Stimulated activated CD8-positive, alpha-beta memory T cell treated with anti-CD3 and anti-CD28 coated beads, Interleukin-7, amount 100 ng/mL, for 4 hours (primary cell): ENCODE measurements at places on chromosomes 7 and 10.

GRCh38 chr10:132386419-132386831 lies 10.6 kb upstream of the PWWP2B start:
- DNase-seq, result no peak

DNA sequence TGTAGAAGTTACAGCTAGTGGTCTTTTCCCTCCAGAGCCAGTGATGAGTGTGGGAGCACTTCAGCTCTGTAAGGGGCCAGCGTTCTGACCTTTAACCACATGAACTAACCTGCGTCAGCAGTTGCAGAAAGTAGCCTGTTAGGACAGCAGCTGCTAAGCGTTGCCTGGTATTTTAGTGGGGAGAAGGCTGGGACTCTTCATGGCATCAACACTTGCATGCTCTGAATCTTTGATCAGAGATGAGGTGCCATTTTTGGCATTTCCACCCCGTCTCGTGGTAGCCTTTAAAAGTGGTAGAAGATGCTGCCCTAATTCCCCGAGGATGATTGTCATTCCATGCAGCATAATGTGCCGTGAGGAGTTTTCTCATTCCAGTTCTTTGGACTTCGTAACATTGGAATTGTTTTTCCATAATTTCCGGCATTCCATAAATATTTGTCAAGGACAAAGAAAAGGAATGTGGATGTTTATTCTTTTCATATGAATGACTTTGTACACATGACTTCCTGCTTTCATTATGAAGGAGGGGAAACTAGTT lies 92.2 kb downstream of the AVL9 start:
- no peak for DNase-seq

DNA sequence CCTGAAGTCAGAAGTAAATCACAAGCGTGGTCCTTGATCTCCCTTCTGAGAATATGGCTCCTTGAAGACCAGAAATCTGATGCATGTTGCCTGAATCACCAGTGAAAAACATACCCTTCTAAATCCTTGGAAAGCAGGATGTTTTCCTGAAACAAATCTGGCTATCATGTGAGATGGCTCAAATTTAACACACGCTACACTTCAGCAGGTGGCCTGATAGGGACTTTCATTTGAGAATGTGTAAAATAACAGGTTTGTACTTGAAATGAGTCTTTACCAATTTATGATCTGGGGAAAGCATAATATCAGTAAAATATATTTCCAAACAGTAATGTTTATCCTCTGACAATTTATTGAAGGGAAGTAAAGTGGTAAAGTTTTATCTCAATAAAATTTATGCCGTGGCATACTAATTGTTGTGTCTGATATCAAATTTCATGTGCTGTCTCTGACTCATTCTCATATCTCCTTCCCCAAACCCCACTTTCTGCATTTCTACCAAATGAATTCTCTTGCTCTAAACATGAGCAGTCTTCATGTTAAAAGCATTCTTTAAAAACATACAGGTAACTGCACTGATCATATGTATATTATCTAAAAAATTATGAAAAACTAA lies 17.4 kb downstream of the CYP3A4 start:
- no peak for DNase-seq

DNA sequence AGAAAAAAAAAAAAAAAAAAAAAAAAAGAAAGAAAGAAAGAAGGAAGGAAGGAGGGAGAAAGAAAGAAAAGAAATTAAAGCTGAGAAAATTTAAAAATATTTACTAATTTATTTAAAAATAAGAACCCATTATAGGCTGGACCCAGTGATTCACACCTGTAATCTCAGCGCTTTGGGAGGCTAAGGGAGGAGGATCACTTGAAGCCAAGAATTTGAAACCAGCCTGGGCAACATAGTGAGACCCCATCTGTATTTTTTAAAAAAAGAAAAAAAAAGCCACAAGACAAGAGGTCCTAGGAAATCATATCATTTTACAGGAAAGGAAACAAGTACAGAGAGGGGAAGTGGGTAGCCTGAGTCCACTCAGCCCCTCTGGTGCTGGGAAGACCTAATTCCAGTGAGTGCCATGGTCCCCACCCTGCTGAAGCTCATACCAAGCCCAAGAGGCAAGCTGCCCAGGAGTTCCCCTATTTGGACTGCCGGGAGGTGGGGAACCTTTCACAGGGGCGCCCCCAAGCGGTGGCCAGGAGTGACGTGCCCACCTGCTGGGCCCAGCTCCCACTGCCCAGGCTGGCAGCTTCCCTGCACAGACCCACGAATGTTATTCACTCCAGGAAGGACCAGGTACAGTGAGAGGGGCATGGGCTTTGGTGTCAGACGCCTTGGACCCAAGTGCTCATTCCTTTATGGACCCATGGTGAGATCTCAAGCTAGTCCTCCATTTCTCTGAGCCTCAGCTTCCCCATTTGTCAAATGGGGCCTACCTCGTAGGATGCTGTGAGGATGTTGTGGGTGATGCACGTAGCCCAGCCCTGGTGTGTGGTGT lies 133.6 kb downstream of the ZMIZ1 start:
- peak; percentile 10 for DNase-seq
